ENCODE measurements at places on chromosomes 12 and 14.

- peak; percentile 12 for DNase-seq
These were observed 279.9 kb downstream of the RPS29 start for GRCh38 chr14:49306152-49306751.

DNA sequence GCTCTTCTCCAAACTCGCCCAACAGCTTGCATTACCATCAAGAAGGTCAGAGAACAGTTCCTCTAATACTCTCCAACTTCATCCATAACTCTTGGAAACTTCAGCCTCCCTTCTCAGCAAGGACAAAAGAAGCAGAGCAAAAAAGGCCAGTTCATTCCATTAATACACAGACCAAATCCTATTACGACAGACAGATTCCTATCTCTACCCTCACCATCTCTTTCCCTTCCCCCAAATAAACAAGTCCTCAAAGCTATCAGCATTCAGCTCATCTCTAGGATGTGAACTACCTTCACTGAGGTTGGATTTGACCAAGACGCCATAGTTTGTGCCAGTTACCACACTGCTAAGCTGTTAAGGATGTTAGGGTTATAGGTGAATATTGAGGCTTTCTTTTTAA is 25.2 kb downstream of the SINHCAF start:
- peak; percentile 64 for DNase-seq

- DNase-seq = no peak
These were observed 2.5 kb downstream of the PGAM5 start for GRCh38 chr12:132713123-132713522.

DNA sequence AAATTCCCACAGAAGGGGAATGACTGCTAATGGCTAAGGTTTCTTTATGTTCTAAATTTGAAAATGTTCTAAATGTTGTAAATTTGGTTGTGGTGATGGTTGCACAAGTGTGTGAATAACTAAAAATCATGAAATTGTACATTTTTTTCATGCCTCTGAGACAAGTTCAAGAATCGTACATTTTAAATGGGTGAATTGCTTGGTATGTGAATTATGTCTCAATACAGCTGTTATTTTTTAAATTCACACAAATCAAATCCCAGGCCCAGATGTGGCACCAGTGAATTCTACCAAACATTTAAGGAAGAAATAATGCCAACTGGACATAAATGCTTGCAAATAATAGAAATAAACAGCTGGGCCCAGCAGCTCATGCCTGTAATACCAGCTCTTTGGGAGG is 28.6 kb upstream of the RND1 start:
- no peak for DNase-seq

GRCh38 chr14:69500736-69501135 is 16.2 kb downstream of the PLEKHD1 start:
- no peak for DNase-seq

DNA sequence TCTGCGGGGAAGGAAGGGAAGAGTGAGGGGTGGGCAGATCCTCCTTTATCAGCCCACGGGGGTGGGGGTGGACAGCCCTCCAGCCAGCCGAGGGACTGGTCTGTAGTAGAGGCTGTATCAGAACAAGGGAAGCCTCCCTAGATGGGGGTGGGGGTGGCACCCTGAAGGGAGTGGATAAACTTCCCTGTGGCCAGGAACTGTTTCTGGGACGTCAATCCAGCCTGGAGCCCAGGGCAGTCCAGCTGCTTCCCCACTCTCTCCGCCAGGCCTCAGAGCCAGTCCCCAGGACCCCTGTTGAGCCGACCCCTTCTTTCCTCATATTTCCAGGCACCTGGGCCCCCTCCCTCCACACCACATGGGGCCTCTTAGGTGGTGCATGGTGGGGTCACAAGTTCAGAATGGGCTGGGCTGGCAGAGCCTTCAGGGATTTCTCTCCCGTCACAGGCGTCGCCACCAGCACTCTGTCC is 6.7 kb downstream of the PLD4 start:
- DNase-seq = no peak

- DNase-seq = no peak
These were observed 847.8 kb downstream of the RPS29 start for GRCh38 chr14:48738186-48738925.

GRCh38 chr14:91241863-91242262 is 2.6 kb downstream of the GPR68 start:
- DNase-seq = no peak

GRCh38 chr12:41228066-41228820 is 40.1 kb downstream of the PDZRN4 start:
- DNase-seq = no peak

DNA sequence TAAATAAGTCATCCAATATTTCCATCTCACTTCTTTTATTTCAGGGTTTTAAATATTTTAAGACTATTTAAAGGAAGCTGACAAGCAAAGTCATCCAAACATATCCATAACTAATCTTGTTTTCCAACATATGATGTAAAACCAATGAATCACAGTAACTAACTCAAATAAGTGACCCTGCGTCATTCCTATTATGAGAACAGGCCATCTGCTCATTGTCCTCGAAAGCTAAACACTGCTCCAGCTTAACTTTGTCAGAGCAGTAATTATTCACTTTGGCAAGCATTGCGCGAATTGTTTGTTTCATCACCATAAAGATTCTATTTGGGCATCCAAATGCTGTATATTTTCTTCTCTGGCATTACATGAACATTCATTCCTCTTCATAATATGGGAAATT is 99.1 kb downstream of the CAPZA3 start:
- peak; percentile 60 for DNase-seq

DNA sequence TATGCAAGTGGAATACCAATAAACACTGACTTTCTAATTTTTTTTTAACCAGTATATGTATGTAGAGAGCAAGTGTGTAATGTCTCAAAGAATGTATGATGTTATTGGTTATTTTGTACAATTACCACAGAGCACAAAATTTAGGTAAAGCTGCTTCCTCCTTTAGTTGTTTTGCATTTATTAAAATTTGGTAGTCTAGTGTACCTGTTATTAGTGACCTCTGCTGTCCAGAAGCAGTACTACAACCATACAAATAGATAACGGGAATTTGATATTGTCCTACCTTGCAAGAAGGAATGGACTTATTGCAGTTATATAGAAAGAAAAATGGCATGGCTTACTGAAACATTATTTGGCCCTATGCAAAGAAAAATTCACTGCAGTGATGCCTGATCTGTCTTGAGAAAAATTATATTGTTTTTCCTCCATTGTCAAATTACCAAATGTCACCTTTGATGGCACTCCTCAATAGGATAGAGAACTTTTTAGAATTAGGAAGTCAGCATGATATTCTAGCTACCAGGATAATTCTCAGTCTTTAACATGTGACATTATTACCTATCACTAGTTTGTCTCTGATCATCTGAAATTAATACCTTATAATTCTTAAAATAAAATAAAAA is 153.9 kb upstream of the RMST start:
- peak; percentile 45 for DNase-seq

DNA sequence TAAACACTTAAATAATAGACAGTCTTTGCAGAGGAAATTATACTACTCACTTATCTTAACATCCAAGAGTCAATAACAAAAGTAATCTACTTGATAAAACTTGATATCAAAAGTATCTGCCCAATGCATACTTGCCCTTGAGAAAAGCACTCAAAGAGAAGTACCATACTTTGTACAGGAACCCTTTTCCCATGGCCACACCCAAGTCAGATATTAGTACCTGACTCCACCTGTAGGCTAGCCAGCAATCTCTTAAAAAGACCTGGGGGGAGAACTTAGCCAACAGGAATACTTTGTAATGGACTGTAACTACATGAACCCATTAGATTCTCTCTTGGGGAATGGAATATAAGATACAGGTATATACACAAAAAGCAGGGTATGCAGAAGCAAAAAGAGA is 99.6 kb upstream of the HECTD1 start:
- DNase-seq = no peak

DNA sequence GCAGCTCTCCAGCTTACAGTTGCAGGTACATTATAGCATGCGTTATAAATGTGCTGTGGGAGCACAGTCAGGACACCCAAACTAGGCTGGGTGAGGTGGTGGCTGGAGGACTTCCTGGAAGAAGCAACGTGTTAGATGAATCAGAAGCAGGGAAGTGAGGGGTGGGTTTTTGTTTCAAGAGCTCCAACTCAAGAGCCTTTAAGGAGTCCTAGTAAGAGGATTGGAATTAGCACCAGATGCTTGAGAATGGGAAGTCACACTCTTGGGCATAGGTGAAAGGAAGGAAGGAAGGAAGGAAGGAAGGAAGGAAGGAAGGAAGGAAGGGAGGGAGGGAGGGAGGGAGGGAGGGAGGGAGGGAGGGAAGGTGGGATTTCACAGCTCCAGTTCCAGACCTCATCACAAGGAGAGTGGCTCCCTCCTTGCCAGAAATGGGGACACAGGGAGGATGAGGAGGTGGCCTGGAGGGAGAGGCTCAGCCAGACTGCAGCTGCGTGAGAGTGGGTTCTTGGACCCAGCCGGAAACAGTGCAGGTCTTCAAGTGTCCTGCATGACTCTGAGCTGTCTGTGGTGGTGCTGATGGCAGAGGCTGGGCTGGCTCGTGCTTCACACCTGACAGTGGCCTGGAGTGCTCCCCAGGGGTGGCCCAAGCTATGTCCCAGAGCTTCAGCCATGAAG is 115.7 kb upstream of the GSC start:
- no peak for DNase-seq

DNA sequence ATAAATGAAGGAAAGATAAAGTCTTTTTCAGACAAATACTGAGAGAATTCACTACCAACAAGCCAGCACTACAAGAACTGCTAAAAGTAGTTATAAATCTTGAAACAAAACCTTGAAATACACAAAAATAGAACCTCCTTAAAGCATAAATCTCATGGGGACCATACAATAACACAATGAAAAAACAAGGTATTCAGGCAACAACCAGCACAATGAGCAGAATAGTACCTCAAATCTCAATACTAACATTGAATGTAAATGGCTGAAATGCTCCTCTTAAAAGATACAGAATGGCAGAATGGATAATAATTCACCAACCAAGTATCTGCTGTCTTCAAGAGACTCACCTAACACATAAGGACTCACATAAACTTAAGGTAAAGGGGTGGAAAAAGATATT is 7.7 kb upstream of the IQSEC3 start:
- no peak for DNase-seq
